KG1 (cell line): ENCODE measurements at places on chromosomes 7 and 10.

DNA sequence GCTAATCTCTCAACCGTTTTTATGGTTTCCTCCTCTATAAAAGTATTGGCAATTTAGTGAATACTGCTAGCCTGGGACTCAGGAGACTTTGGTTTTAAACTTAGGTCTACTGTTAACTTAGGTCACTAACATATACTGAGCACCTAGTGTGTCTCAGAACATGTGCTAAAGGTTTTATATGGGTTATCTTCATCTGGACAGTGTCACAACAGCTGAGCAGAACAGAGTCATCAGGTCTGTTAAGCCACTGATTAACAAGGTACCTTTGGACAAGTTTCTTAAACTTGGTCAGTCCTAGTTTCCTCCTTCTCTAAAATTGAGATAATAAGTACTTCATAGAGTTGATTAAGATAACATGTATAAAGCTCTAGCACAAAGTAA is 30.6 kb downstream of the NET1 start:
- no peak for DNase-seq

DNA sequence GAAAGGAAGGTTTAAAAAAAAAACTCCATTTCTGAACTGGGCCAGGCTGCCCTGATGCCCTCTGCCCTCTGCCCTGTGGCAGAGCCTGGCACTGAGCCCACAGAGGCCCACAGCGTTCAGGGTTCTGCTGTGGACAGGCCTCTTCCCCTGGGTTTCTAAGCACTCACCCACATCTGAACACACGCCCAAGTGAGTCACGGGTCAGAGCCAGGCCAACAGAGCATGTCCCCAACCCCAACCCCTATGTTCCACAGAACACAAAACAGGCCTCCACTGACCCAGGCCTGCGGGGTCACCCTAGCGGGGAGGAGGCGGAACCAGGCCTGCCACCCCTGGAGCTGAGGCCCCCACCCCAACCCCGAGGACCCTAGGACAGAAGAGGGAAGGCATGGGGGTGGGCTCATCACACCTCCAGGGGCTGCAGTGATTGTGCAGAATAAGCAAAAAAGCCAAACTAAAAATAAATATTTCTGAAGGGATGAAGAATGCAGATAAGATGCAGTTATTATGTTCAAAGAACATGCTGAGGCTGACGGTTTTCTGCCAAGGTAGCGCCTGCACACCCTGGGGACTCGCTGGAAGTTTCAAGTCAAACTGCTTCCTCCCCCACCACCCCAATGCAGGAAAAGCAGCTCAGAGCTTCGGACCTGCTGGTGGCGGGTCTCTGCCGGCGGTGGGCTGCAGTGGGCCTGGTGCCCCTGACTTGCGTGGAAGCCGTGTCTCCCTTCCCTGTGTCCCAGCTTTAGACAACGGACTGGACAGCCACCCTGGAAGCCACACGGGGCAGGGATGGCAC is 5.4 kb downstream of the WDR86 start:
- DNase-seq = no peak

- DNase-seq = no peak
These were observed 6.0 kb upstream of the FAM170B start for GRCh38 chr10:49139846-49140195.

GRCh38 chr7:123230147-123230546 is 30.4 kb upstream of the SLC13A1 start:
- no peak for DNase-seq

GRCh38 chr7:25031432-25031831 is 51.5 kb upstream of the OSBPL3 start:
- DNase-seq = no peak

DNA sequence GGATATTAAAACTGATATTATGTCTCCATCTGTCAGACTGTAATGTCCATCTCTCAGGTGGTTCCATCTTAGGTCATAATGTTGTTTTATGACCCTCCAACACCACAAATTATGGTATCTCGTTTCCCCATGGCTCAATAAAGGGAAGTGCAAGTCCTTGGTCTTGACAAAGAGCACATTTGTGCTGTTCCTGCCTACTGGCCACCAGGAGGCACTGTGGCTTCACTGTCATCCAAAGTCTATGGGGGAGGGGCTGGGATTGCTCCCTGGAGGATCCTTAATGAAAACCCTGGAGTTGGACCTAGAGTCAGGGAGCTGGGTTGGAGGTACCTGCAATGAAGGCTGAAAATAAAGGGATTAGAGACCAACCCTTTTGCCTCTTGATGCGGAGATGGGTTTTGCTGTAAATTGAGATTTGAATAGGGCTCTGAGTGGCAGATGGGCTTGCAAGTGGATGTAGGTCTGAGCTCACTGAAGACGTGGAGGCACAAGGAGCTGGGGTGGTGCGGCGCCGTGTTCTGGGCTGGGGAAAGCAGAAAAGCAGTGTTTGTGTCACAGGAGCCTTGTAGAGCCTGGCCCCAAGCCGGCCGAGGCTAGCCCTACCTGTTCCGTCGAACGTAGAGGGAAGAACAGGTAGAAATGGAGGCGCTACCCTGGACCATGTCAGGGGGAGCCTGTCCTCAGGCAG is 180.5 kb upstream of the PRSS58 start:
- DNase-seq = no peak

DNA sequence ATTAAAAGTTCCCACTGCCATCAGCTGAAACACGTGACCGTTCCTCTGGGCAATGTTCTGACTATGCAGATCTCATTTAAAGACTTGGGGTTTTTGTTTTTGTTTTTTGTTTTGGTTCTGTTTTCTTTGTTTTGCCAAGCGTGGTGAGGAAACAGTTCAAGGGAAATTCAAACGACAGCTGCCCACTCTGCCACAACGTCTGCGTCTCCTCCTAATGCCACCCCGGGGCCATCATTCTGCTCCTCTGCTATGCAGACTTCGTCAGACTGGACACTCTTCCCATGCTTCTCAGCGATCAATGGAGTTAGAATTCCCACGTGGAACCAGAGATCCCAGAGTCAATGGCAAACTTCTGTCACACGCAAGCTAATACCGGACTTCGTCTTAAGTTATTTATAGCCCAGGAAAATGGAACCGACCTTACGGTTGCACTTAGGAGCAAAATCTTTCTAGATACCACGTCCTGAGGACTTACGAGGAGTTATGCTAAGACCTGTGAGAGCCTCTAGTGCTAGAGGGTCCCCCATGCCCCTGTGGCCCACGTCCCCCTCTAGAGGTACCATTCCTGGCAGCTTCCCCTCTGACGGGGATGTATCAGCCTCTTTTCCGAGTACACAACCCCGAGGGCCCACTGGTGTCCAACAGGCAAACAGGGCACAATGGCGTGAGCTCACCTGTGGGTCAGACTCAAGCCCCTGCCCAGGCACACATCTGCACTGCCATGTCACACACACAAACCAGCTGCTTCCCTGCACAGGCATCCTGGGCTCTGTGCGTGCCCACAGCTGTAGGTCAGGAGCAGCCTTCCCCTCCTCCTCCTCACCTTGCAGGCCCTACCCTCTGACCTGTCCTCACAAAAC is 24.4 kb downstream of the EBF3 start:
- no peak for DNase-seq

- DNase-seq = no peak
These were observed 54.6 kb downstream of the EEPD1 start for GRCh38 chr7:36207451-36208291.

GRCh38 chr10:48450233-48450740 is 143.8 kb downstream of the MAPK8 start:
- DNase-seq = no peak

DNA sequence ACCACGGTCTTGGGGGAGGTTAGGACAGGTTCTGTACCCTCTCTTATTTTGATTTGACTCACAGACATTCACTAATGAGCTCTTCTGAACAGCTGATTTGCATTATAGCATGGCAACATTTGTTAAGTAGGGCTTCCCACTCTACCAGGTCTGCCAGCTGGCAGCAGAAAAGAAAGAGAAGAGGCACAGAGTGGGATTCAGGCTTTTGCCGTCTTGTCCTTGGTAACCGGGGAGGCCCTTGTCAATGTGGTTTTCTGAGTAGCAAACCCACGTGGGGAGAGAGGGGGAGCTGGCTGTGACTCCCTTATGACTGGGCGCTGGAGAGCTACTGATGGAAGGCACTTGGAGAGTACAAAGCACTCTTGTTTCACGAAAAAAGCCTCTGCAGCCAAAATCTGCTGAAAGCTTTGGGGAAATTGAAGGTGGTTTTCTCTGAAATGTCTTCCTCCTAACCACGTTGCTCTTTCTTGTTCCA is 355.3 kb upstream of the GALNT17 start:
- DNase-seq = no peak
